ENCODE measurements at places on chromosomes 3 and 15. TPM values are rescaled to one million over a fixed set of nuclear protein-coding genes. Genes with fewer than 3 reads are reported as not detected.

GRCh38 chr3:124797426-124797945 lies 67.2 kb downstream of the UMPS start:
- DNase-seq: no peak

DNA sequence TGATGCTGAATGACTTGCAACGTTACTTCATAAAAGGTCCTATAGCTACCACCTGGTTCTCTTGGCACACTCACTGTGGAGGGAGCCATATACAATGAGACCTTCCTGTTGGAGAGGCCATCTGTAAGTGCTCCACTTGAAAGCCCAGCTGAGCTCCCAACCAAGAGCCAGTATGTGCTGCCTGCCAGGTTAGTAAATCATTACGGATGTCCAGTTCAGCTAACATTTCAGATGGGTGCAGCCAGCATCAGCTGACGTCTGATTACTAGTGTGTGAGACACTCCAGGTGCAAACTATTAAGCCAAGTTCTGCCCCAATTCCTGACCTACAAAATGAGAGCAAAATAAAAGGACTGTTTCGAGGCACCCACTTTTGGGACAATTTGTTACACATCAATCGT lies 274.4 kb upstream of the ROBO2 start:
- no peak for DNase-seq

RTP1 gene
- 4.2 TPM for total RNA-seq

GRCh38 chr3:4408958-4409357 lies 58.1 kb downstream of the SUMF1 start:
- no peak for DNase-seq

DNA sequence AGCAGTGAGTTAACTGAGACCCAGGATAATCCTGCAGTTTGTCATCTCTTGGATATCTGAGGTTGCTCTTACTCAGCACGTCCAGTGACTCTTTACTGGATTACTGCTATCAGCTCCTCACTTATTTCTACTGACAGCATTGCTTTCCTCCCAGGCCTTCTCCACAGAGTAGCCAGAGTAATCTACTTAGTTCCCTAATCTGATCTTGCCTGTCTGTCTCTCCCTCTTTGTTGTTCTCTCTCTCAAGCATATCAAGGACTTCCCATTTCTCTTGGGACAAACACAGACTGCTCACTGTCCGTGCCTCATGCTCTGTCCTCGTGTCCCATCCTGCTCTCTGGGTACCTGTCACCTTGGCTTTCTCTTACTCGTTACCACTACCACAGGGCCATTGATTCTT lies 376.2 kb downstream of the FEZF2 start:
- DNase-seq: no peak

GALNT15 gene
- 67.8 TPM for total RNA-seq

SLC6A1 gene
- total RNA-seq: 203 TPM

GRCh38 chr3:171986757-171987518 lies 52.4 kb upstream of the FNDC3B start:
- no peak for DNase-seq

ROBO2 gene
- 69.9 TPM for total RNA-seq

KLHL40 gene
- total RNA-seq: not detected

DNA sequence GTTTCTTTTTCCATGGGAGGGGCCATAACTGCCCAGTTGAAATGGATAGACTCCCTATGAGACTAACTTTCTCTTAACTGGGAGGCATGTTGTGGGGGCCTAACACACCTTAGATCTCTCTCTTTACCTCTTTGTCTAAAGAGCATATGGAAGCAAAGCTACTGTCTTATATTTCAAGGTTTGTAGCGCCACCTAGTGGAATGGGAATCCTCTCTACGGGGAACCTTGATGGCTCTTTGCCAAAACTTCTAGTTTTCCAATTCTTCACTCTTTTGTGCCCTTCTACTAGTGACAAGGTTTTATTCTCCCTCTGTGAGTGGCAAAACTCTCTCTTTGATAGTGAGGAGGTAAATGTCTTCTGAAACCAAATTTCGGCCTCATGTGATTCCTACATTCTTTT lies 1030.4 kb upstream of the CADM2 start:
- no peak for DNase-seq

GRCh38 chr3:14784087-14784681 lies 34.6 kb upstream of the FGD5 start:
- DNase-seq: no peak

- peak; percentile 62 for DNase-seq
These were observed 1.1 kb downstream of the ZBTB47 start for GRCh38 chr3:42654331-42655201.

CCDC9B gene
- total RNA-seq: 9.5 TPM

GASK1A gene
- 11.7 TPM for total RNA-seq

DNA sequence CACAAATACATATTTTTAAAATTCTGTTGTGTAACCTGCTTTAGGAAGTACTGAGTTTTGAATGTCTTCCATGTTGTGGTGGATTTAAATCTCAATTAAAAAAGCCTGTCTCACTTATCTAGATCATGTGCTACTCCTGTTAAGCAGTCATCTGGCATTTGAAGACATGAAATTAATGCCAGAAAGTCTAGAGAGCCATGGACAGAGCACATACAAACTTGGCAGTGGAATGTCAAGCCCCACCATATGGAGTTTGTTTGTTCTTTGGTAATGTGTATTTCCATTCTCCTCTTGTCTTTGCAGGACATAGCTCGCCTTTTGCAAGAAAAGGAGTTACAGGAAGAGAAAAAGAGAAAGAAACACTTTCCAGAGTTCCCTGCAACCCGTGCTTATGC lies 39.3 kb upstream of the UTS2B start:
- no peak for DNase-seq

DNA sequence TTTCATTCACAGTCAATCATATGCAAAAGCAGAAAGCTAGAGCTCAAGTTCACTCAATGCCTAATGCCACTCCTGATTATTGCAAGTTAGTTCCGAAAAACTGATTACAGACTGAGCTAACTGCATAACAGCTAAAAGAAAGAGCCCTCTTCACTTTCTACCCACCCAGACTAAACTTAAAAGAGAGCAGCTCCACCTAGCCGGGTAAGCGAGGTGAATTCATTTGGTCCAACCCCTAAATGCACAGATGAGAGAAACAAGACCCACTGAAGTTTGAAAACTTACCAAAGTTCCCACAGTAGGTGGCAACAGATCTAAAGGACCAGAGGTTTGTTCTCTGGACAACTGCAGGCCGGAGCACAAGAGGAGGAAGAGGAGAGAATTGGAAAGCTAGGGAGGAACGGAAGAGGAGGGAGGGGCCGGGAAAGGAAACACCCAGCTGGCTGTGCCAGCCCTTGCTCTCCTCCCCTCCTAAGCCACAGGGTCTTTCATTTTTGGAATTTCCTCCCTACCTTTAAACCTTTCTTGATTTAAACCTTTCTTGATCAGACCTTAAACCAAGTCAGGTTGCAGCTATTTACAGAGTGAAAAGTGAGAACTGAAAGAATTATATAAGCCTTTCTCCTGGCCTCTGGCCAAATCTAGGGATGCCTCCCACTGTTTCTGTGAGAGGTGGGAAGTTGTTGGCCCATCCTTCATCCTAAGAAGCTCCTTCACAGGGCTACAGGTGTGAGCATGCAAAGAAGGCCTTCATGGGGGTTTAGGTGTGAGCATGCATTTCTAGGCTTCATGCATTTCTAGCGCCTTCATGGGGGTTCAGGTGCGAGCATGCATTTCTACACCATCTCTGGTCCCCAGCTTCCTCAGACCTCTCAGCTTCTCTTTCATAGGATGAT lies 114.7 kb upstream of the LMOD3 start:
- no peak for DNase-seq

NME9 gene
- total RNA-seq: 18.8 TPM

DNA sequence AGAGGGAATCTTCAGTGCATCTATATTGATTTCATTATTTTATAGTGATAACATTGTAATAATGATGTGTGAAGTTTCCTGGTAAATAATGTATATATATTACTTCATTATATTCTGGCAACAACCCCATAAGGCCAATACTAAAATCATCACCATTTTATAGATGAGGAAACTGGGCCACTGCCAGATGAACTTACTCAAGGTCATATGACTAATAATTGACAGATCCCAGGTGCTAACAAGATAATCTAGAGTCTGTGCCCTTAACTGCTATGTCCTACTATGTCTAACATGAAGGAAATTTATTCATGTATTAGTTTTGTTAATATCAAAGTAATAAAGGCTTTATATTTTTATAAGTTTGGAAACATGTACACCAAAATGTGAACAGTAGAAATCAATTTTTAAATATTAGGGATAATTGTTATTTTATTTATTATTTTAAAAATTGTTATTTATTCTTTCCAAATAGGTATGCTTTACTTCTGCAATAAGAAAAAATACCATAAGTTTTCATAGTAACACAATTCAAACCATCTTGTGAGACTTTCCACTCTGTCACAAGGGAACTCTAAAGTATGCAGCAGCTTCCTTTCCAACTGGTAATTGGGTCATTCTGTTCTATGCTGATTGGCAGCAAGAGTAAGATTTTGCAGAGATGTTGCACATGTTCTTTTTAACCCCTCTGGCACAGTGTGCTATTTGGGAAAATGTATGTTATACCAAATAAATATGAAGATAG lies 90.8 kb upstream of the CMC1 start:
- DNase-seq: no peak

DNA sequence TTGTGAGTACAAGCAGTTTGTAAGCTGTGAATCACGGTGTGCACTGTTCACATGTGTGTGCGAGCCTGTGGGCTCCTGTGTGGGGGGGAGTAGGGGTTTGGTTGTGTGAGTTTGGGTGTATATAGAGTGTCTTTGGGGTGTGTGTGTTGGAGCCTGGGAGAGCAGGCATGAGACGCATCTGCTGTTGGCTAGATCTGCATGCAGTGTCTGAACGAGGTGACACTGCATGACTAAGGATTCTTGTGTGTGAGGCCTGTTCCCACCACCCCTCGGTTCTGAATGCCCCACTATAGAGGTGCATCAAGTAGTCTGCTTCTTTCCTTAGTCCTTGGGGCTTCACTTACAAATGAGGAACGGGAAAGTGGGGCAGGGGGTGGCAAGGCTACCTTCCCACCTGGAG lies 68.4 kb downstream of the MAGEF1 start:
- no peak for DNase-seq

DNA sequence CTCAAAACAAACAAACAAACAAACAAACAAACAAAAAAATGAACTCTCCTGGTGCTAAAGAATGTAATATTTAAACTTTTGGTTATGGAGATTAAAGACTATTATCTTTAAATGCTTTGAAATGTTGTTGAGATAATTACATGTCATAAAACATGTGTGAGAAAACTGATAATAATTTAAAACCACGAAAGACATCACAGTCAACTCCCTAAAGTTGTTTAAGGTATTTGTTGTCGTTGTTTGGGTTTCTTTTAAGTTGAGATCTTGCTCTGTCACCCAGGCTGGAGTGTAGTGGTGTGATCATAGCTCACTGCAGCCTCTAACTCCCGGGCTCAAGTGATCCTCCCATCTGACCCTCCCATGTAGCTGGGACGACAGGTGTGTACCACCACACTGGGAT lies 12.0 kb downstream of the EFCAB12 start:
- DNase-seq: no peak

GRCh38 chr15:91348752-91349500 lies 248.9 kb downstream of the SV2B start:
- DNase-seq: no peak

RBPMS2 gene
- 4.9 TPM for total RNA-seq

OR4M2 gene
- not detected for total RNA-seq

DNA sequence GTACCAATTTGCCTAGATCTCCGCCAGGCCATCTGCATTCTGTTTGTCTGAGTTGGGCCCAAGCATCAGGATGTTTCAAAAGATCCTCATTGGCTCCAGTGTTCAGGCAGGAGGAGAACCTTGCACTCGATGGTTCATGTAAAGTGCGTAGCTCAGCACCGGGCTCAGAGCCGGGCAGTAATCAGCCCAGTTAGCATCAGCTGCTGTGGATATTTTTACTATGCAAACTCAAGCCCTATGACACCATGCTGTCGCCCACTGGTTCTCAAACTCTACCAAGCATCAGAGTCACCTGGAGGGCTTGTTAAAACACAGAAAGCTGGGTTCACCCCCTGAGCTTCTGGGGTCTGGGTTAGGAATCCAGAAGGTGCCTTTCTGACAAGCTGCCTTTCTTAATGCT lies 310.8 kb downstream of the SHQ1 start:
- DNase-seq: no peak

- DNase-seq: no peak
These were observed 8.6 kb upstream of the CACNA1D start for GRCh38 chr3:53485675-53486403.

- no peak for DNase-seq
These were observed 73.5 kb downstream of the ATP10A start for GRCh38 chr15:25789616-25789999.

DNA sequence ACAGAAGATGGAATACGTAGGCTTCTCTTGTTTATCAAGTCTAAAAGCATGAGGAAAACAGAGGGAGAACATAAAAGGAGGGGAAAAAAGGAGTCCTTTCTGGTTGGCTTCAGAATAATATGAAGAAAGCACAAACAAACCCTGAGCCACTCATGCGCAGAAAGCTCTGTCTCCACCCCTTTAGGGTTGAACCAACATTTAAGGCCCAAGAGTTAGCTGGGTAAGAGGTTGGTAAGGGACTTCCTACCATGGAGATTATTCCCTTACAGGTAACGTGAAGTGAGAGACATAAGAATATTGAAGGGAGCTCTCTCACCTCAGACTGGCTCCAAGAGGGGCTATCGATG lies 145.3 kb downstream of the RORA start:
- no peak for DNase-seq

GRCh38 chr3:169575381-169575780 lies 88.1 kb downstream of the MECOM start:
- DNase-seq: no peak

Data from dorsolateral prefrontal cortex (tissue), 122 donors.